Heart left ventricle (tissue), 16 donors: ENCODE measurements at places on chromosomes 1 and 21.

- DNase-seq: no peak
Observed at GRCh38 chr1:207414606-207415108, 39.5 kb upstream of the CR2 start.

GRCh38 chr1:221431068-221431651, 310.7 kb downstream of the DUSP10 start:
- DNase-seq: no peak

GRCh38 chr1:93906480-93906879, 2.8 kb downstream of the GCLM start:
- DNase-seq: no peak

DNA sequence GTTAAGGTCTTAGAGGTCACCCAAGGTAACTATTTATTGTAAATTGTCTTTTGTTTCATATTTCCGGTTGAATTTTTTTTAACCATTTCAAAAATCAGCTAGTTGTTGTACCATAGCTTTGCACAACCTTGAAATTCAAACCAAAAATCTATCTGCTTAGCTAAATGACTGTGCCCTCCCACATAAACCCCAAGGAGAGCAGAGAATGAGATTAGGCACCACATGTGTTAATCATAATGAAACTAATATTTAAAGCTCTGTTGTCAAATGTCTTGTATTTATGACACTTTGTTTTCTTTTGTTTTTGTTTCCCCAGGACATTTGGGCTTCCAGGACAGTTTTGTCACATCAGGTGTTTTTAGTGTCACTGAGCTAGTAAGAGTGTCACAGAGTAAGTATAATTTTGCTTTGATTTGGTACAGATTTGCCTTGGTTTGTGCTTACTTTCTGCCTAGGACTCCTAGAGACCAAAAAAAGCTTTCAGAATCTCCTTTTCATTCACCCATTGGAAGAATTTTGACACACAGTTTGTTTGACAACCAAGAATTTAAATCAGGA, 249.9 kb downstream of the NFIA start:
- no peak for DNase-seq

DNA sequence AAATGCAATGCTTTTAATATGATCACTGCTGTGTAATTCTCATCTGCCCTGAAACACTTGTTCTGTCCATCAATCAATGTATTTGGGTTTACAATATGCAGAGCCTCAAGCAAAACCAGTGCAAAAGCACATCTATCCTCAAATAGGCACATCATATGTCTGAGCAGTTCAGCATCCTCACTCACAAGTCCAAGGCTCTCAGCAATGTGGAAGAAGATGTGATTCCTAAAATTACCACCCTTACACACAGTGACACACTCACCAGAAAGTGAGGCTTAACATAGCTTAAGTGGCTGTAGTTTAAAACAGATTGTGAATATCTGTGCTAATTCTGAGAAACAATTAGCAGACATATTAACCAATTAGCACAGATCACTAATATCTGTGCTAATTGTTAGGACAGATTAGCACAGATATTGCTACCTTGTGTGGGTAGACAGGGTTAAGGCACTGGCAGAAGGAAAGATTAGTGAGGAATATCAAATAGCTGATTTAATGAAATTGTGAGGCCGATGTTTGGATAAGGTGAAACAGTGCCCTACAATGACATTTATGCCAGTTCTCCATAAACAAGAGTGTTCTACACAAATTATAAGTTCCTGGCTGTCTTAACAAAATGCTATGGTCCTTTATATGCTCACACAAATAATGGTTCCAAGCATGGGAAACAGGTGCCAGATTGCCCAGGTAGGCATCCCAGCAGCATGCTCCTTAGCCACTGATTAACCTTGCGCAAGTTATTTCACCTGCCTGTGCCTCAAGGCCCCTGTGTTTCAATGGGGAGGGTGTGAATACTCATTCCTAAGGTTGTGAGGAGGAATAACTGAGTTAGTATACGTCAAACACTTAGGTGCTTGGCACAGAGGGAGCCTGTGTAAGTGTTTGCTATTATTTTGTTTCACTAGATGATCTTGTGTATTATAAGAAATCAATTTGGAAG, 41.7 kb downstream of the MRPL39 start:
- no peak for DNase-seq

GRCh38 chr1:109040989-109041620, 797 bp downstream of the WDR47 start:
- peak; percentile 29 for DNase-seq

DNA sequence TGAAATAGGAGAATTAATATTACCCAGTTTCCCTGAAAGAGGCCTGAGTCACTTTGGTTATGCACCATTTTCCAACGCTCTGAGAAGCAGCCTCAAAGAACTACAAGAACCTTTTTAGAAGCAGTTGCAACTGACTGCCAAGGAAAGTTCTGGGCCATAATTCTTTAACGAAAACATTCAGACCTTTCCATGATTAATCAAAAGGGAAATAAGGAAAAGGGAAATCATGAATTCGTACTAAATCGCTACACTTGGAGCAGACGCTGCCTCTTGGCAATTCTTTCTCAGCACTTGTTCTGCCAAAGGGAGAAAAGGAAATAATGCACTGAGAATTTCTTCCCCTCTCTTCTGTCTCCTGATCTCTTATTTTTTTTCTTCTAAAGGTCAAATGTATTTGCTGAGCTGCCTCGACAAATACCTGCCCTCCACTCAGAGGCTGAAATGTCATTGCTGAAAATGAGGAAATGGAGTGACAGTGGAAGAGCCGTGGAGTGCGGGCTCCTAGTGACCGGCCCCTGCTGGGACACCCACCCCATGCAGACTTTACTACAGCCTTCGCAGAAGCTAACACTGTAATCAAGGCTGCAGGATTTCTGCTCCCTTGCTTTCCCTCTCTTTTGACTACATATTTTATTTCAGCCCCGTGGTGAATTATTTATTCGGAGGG, 67.9 kb upstream of the GALNT2 start:
- no peak for DNase-seq

- no peak for DNase-seq
Observed at GRCh38 chr1:81232420-81232819, 568.3 kb upstream of the ADGRL2 start.

DNA sequence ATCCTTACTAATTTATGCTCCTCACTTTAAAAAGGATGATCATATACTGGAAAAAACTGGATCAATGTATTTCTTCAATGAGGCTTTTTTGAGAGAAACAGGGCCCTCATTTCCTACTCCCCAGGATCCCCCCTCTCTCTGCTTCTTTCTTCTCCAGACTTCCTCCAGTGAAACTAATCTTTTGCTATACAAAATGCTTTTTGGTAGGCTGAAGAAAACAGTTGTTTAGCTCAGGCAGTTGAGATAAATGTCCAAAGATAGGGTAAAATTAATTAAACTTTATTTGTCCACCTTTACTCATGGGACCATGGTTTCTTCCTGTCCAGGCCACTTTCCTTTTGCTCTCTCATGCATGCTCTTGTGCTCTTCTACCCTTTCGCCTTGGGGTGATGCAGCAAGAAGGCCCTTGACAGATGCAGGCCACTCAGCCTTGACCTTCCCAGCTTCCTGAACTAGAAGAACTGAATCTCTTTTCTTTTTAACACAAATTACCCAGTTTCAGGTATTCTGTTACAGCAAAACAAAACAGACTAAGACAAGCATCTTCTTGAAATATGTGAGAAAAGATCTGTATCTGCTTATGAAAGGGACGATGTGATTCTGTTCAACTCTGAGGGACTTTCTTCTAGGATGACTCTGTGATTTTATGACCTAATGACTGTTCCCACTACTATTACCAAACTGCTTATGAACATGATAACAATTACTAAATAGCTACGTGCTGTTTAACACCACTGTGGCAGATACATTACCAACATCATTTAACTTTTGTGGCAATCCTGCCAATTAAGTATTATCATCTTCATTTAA, 63.7 kb downstream of the NVL start:
- no peak for DNase-seq
